ENCODE measurements at places on chromosomes 16 and 17.

DNA sequence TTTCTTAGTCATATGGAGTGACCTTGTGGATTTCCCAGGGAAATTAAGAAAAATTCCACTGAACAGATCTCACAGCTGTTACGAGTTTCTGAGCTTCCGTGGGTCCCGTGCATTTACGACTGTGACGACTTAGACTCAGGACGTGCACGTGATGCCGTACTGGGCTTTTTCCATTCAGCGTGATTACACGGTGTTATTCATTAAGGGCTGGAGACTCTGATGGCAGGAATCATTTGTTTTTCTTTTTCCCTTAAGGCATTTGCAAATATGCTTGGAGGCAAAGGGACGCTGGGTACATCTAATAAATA is 57.2 kb downstream of the TBC1D16 start:
- peak; percentile 18 for DNase-seq

DNA sequence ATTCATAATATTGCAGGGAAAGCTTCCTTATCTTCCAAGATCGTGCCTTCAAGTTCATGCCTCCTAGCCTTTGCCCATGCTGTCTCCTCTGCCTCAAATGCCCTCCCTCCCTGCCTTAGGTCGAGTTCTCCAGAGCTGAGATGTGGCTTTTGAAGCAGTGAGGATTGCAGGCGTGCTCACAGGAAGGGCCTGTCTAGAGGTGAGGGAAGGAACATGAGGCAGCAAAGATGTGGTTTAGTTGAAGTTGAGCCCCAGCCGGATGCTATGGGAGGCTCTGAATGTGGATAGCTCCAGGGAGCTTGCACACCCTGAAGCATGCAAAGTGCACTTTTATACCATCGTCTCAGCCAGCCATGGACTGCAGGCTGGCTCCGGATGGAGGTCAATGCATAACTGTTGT is 754.6 kb upstream of the EEF2KMT start:
- no peak for DNase-seq

DNA sequence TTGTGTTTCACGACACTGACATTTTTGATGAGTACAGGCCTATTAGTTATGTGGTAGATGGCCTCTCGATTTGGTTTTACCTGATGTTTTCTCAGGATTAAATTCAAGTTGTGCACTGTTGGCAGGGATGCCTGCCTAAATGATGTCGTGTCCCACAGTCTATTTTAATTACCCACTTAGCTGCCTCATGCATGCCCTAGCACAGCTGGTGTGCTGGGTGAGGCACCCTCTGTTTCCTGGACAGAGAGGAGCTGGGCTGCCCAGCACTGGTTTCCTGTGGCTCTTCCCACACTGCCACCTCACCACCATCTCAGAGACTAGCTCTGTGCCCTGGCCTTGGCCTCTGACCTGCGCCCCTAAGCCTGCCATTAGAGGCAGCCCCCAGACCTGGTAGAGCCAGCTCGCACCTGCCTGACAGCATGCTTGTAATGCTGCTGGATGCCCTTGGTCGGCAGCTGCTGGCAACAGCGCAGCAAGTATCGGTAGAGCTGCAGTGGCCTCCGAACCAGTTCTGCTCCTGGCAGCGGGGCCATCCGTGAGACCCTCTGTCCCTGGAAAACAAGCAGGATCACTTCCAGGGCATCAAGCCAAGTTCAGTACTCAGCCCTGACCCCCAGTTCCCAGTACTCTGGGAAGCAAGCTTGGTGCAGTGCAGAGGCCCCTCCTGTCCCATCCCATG is 10.9 kb downstream of the LYRM9 start:
- DNase-seq: no peak

DNA sequence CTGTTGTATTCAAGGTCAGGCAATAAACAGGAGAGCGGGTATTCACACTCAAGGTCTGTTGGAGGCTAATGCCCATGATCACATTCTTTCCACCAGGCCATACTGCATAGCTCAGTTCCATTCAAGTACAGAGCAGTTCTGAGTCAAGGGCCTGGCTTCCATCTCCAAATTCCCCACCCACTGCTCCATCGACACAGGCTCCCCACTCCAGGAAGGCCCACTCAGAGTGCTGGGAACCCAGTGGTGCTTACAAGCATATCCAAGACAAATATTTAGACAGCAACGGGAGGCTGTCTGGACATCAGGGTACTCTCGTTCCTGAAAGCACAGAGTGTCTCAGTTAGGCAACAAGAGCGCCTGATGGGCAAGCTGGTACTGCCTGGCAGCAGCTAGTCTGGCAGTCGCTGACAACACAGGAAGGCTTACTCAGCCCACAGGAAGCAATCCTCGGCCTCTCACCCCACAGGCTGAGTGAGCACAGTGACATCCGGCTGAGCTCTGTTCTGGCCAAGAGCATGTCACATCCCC is 40.9 kb downstream of the RFFL start:
- peak; percentile 68 for DNase-seq

GRCh38 chr16:1779741-1780676 is 2.4 kb downstream of the SPSB3 start:
- no peak for DNase-seq

GRCh38 chr17:67696853-67697498 is 20.8 kb upstream of the NOL11 start:
- no peak for DNase-seq

Data from activated naive CD4-positive, alpha-beta T cell treated with anti-CD3 and anti-CD28 coated beads, Interleukin-2, amount 50 U/mL, for 72 hours (primary cell).